ENCODE measurements at places on chromosomes 7 and 10.

- no peak overlapping the region for H3K4me3 ChIP-seq
- H3K27ac ChIP-seq, result no peak overlapping the region
- DNase-seq, result no peak
- no peaks in the 10 kb centered on the region for H3K36me3 ChIP-seq
- no peaks in the 10 kb centered on the region for H3K4me1 ChIP-seq
- no peaks in the 10 kb centered on the region for H3K27me3 ChIP-seq
These were observed 5.5 kb downstream of the CCL24 start for GRCh38 chr7:75808106-75808505.

DNA sequence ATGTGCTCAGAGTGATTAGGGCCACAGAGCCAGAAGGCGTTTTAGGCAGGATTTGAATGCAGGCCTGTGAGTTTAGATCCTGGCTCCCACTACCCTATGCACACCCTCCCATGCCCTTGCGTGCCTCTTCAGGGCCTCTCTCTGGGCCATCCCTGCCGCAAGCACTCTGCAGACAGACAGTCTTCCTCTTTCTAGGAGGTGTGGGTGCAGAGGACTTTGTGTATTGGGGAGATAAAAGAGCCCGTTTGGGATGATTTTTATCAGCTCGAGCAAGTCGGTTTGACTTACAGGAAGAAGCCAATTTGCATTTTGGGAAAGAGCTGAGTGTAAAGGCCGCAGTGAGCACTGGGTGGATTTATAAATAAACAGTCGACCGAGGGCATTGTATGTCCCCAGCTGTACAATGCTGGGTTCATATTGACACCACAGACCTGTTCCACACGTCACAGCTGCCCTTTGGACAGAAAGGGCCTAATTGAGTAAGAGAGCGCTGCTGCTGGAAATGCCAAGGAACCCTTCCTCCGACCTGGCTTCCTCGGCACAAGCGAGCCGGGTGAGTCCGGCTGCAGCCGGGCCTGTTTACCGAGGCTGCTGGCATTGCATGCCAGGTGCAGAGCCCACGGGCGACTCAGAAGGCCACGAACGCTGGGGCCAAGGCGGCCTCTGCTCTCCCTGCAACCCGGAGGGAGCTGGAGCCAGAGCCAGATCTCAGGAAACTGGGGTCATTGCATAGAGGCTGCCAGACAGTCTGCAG lies 25.1 kb downstream of the ZMIZ1 start:
- H3K27ac ChIP-seq, result peak overlapping the region; percentile 85
- peak; percentile 43 for DNase-seq
- H3K4me1 ChIP-seq, result peaks cover 48% of the 10 kb centered on the region

DNA sequence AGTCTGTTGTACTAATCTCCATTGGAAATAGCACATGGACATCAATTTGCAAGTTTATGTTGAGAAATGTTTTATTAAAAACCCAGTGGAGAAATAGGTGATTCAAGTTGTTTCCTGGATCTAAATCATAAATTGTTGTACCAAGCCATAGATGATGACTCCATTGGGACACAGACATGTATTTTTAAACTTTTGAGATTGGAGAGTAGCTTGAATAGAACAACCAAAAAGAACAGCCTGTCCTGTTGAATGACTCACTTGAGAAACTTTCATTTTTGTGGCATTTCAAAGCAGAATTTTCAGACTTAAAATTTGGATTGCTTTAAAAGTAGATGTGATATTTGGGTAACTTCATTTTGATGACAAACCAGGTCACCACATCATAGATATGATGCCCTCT lies 197.5 kb downstream of the GPAM start:
- no peaks in the 10 kb centered on the region for H3K4me1 ChIP-seq
- DNase-seq, result no peak
- H3K36me3 ChIP-seq, result no peaks in the 10 kb centered on the region
- peaks cover 5% of the 10 kb centered on the region for H3K27me3 ChIP-seq
- no peak overlapping the region for H3K4me3 ChIP-seq
- peak overlapping the region; percentile 27 for H3K27ac ChIP-seq

- H3K4me1 ChIP-seq, result peaks cover 6% of the 10 kb centered on the region
- no peaks in the 10 kb centered on the region for H3K27me3 ChIP-seq
- no peak overlapping the region for H3K27ac ChIP-seq
- no peaks in the 10 kb centered on the region for H3K36me3 ChIP-seq
- H3K4me3 ChIP-seq, result no peak overlapping the region
- no peak for DNase-seq
These were observed 310.3 kb upstream of the ZNF32 start for GRCh38 chr10:43958964-43959363.

DNA sequence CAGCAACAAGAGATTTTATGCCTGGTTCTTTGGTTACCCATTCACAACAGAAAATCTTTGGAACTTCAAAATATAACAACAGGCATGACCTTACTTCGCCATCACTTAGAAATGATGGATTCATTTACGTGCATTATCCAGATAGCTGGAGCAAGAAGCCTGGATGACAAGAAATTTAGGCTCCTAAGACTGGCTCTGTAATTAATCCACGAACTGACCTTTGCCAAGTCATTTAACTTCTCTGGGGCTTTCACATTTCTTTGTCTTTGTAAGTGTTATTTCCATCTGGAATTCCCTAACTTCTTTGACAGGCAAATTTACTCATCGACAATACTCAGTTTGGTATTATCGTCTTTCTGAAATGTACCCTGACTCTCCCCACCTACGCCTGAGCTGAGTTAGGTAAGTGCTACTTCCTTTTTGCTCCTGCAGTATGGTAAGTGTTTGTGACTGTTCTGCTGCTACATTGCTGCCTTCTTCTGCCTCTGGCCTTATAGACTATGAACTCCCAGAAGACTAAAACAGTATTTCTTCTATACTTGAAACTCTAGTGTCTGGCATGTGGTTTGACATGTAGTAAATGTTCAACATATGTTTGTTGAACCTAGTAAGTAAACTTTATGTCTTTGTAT lies 5.5 kb upstream of the MDFIC start:
- no peak for DNase-seq
- peaks cover 10% of the 10 kb centered on the region for H3K4me1 ChIP-seq
- H3K27me3 ChIP-seq, result no peaks in the 10 kb centered on the region
- no peaks in the 10 kb centered on the region for H3K36me3 ChIP-seq

- peaks cover 91% of the 10 kb centered on the region for H3K36me3 ChIP-seq
- DNase-seq, result no peak
- no peaks in the 10 kb centered on the region for H3K4me1 ChIP-seq
- no peaks in the 10 kb centered on the region for H3K27me3 ChIP-seq
These were observed 11.7 kb downstream of the ORC5 start for GRCh38 chr7:104196161-104196560.

- no peak within 1 kb of the TSS for H3K4me3 ChIP-seq
- no peaks in the 10 kb centered on the region for H3K36me3 ChIP-seq
- no peak for DNase-seq
- no peak within 1 kb of the TSS for H3K27ac ChIP-seq
These were observed at the start of gene ZP3 for GRCh38 chr7:76424413-76425111. ZP3 (plus strand) TSS chr7:76424950; CDS start chr7:76424965, 15 bp downstream.

DNA sequence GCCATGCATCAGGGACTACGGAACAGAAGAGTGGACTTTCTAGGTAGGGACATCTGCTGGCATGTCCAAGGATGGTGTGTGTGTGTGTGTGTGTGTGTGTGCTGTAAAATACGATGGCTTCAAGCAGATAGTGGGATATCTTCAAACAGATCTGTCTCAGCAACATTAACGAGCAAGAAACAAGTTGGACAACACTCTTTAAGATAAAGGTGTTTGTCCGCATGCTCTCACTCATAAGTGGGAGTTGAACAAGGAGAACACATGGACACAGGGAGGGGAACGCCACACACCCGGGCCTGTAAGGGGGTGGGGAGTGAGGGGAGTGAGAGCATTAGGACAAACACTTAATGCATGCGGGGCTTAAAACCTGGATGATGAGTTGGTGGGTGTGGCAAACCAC lies 89.8 kb upstream of the AKR1E2 start:
- H3K36me3 ChIP-seq, result no peaks in the 10 kb centered on the region
- H3K27ac ChIP-seq, result no peak overlapping the region
- H3K27me3 ChIP-seq, result no peaks in the 10 kb centered on the region
- no peaks in the 10 kb centered on the region for H3K4me1 ChIP-seq
- DNase-seq, result no peak
- no peak overlapping the region for H3K4me3 ChIP-seq

DNA sequence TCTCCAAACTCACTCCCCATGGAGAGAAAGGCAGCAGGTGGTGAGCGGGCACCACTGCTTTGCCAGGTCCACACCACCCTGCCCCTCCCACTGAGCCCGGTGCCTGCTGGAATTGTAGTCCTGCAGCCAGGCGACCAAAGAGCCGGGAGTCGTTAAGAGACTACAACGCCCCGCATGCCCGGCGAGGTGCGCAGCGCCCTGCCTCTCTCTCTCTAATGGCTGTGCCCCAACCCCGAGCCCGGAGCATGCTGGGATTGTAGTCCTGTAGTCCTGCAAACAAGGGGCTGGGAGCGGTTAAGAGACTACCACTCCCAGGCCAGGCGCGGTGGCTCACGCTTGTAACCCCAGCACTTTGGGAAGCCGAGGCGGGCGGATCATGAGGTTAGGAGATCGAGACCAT lies 8.1 kb upstream of the ZNF727 start:
- DNase-seq, result no peak
- H3K27ac ChIP-seq, result no peak overlapping the region
- H3K27me3 ChIP-seq, result peaks cover 18% of the 10 kb centered on the region
- no peaks in the 10 kb centered on the region for H3K4me1 ChIP-seq

DNA sequence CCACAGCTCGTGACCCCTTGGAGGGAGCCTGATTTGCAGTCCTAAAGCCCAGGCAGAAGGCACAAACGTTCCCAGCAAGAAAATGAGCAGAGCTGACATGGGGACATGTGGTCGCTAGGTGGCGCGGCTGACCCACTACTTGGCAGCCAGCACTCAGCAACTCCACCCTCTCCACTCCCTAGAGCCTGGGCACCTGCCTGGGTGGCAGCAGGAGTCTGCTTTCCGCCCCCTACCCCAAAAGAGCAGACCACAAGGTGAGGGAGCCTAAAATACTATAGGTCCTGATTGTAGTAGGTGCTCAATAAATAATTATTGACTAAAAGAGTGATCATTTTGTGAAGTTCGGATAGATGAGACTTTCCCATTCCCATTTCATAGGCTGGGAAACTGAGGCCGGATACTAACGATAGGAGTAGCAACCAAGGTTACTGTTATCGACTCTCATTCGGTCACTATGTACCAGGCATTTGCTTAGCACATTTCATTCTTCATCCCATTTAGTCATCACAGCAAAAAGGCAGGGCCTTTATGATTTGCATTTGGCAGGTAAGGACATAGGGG lies 57.4 kb downstream of the NEUROG3 start:
- no peaks in the 10 kb centered on the region for H3K27me3 ChIP-seq
- no peaks in the 10 kb centered on the region for H3K4me1 ChIP-seq
- DNase-seq, result peak; percentile 34
- no peaks in the 10 kb centered on the region for H3K36me3 ChIP-seq
- H3K27ac ChIP-seq, result no peak overlapping the region
- no peak overlapping the region for H3K4me3 ChIP-seq

DNA sequence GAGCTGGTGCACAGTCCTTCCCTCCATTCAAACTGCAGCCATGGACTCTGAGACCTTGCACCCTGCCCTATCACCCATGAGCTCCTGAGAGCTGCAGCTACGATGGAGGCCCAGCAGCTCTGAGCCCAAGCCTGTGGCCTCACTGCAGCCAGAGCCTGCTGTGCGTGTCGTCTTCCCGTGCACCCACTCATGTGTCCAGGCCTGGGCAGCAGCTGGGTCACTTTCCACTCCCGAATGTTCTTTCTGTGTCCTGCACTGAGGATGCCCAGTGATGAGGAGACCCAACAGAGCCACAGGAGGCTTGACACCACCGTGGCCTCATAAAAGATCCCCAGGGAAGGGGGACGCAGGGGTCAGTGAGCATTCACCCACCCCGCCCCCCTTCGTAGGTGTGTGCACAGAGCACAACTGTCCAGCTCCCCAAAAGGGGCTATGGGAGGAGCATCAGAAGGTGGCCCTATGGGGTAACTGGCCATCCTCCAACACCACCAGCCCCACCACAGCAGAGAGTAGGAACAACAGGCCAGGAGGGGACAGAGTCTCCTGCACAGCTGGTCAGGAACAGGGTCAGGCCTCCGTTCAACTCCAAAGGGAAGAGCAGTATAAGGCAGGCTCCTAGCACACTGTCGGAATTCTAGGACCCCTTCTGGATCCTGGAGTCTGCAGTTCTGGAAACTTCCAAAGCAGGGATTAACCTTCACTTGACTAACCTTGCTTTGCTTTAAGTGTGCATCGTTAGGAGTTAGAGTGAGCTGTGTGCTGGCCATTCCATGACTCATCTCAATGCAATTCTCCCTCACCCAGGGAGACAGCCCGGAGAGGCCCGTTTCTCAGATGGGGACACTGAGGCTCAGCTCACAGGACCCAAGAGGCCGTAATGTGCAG lies 52.6 kb downstream of the RASGEF1A start:
- DNase-seq, result no peak
- H3K4me1 ChIP-seq, result no peaks in the 10 kb centered on the region
- no peaks in the 10 kb centered on the region for H3K36me3 ChIP-seq
- no peak overlapping the region for H3K4me3 ChIP-seq
- no peak overlapping the region for H3K27ac ChIP-seq

DNA sequence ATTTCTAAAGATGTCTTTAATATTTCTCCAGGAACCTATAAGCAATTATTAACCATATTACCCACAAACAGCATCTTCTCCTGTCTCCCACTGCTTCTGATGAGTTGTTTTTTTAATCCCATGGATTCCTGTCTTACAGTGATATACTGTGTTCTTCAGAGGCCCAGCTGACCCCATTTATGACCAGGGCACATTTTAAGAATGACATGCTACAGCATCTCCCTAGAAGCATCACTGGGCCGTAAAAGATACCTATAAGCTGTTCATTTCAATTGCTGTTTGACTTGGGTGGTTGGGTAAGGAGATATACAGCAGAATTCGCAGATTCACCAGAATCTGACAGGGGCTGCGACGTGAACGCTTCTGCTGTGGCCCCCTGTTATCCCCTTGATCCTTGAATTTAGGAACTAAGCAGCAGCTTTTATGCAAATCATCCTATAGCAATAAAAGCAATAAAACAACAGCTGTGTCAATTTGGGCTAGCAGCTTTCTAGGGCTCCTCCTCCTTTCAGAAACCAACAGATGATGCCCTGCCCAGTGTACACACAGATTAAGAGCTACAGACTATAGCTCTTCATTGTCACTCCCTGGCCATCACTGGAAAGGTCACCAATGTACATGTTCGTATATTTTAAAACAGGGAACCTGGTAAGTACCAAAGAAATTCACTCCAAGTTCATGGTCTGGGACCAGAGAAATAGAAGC lies 86.8 kb downstream of the CPEB3 start:
- no peak overlapping the region for H3K4me3 ChIP-seq
- H3K4me1 ChIP-seq, result peaks cover 25% of the 10 kb centered on the region
- H3K27ac ChIP-seq, result no peak overlapping the region
- no peaks in the 10 kb centered on the region for H3K27me3 ChIP-seq
- no peak for DNase-seq

DNA sequence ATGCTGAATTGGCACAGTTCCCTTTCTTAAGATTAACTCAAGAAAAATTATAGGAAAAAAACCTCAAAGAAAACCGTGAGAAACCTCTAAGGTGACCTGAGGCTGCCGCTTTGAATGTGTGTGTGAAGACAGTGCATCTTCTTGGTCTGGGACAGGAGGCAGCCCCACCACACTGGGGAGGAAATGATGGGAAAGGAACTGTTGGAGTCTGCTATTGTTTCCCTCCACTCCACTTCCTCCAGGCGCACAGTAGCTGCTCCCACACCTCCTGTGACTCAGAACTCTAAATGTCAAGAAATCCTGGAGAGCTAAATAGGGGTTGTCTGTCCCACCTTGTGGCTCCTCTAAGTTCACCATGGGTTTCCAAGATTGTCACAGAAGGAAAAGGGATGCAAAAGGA lies 179.4 kb downstream of the PDE1C start:
- DNase-seq, result no peak
- H3K4me1 ChIP-seq, result peaks cover 16% of the 10 kb centered on the region
- no peaks in the 10 kb centered on the region for H3K36me3 ChIP-seq
